ENCODE measurements at places on chromosomes 12 and 14. TPM values are rescaled to one million over a fixed set of nuclear protein-coding genes. Genes with fewer than 3 reads are reported as not detected.

The ARMH4 gene
- total RNA-seq: 1.9 TPM

The LRRK2 gene
- 1.1 TPM for total RNA-seq

The DUSP6 gene
- 170 TPM for total RNA-seq

The CARMIL3 gene
- total RNA-seq: under 0.01 TPM

The SLC25A29 gene
- 13.2 TPM for total RNA-seq

The ERP27 gene
- total RNA-seq: not detected

The ITGA7 gene
- 0.14 TPM for total RNA-seq

The USP44 gene
- 0.29 TPM for total RNA-seq

The LHX5 gene
- total RNA-seq: not detected

The KRT6C gene
- not detected for total RNA-seq

The TSHR gene
- not detected for total RNA-seq

The GUCY2C gene
- not detected for total RNA-seq

The PDZRN4 gene
- not detected for total RNA-seq

The ARHGEF25 gene
- 9.8 TPM for total RNA-seq

The OR6C4 gene
- not detected for total RNA-seq

The PIGH gene
- 17.3 TPM for total RNA-seq

The TCL1B gene
- total RNA-seq: not detected

The ZDHHC22 gene
- not detected for total RNA-seq

The SERPINA12 gene
- total RNA-seq: not detected

The DDX54 gene
- 40.9 TPM for total RNA-seq

Data from placental pericyte (primary cell).